Cerebellum (tissue), 4 donors: ENCODE measurements at places on chromosomes 3 and 15. TPM values are rescaled to one million over a fixed set of nuclear protein-coding genes. Genes with fewer than 3 reads are reported as not detected.

DNA sequence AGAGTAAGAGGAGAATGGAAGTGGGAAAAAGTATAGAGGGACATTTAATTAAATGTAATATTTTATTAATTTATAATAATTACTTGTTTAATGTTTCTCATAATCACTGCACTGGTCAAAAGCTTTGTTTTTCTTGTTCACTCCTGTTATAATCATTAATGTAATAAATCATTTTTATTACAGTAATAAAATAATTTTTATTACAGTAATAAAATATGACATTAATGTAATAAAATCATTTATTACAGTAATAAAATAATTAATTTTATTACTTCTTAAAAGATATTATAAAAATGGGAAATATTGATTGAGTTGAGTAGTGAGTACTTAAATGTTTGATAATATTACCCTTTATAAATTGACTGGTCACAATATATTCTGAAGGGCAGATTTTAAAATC lies 181.1 kb upstream of the SOX2 start:
- DNase-seq = no peak

DNA sequence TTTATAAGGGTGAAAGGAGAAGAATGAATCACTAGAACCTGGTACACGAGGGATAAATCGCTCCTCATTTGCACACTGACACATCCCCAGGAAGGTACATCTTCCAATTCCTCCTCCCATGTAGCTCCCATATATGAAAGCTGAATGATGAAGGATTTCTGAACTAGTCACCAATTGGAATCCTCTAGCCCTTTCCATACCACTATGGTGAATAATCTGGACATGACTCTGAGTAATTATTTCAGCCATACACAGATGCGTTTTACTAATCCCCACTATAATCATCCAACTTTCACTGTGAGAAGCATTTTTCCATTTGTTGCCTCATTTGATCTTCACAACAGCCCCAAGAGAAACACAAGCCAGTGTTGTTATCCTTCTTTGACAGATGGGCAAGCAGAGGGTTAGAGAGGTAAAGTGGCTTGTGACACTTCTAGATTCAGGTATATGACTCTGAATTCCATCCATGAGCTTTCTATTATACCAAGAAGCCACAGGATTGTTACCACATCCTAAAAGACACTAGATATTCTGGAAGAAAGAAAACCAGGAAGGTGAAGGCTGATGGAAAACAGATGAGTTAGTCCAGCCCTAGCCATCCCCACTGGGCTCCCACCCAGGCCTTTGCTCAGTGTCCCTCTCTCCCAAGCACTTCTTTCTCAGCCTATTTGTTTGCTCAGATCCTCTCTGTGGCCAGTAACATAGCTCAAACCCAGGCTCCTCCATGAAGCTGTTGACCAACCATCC lies 22.2 kb upstream of the BCL6 start:
- no peak for DNase-seq

- DNase-seq = no peak
Observed at GRCh38 chr3:13713396-13713795, 164.5 kb downstream of the FBLN2 start.

- DNase-seq = no peak
Observed at GRCh38 chr15:89963301-89964231, 37.6 kb upstream of the ZNF710 start.

DNA sequence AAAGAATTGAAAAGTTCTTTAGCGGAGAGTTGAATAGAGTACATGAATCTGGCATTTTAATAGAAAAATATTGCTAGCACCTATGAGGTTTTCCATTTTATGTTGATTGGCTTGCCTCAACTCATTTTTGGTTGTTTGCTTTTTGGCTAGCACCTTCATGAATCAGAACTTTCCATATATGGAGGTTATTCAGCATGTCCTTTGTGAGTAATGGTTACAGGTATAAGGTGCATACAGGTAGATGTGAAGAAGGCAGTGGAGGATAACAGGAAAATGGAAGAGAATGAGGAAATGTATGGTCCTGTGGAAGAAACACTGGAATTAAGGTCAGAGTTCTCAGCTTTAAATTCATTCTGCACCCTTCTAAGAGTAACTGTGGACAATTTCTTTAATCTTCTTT lies 98.1 kb upstream of the GBE1 start:
- DNase-seq = no peak

DNA sequence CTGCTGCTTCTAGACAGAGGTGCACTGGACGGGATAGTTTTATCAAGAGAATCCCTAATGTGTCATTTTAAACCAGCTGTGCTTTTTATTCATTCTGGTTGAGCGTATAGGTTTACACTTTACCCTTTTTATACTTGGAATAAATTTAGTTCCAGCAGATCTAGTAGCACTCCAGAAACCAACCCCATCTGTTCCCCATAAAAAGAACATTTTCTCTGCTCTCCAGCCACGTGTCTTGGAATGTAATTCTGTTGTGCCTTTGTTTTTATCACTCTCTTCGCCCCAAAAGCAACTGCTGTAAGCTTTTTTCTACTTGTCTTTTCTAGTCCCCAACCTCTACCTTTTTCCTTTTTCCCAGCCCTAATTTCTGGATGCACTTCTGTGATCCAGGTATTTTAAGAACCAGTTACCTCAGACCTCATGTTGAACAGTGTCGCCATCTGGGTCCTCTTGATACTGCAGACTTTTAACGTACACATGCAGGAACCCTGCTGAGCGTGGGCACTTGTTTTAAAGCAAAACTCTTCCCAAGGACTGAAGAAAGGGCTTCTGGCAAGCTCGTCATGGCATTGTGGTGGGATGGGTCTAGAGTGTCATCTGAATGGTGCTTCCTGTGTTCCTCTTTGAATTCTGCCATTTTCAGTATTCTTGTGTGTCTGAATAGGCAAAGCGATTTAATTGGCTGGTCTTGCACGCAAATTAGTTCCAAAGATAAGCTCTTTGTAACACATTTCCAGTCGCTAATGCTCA lies 5.7 kb upstream of the EXOG start:
- DNase-seq = no peak

The THOC7 gene
- 32.9 TPM for total RNA-seq
